Stimulated activated CD8-positive, alpha-beta memory T cell treated with anti-CD3 and anti-CD28 coated beads, Interleukin-7, amount 100 ng/mL, for 4 hours (primary cell): ENCODE measurements at places on chromosomes 16 and 17.
A peak's percentile ranks its signal among the peaks of the same experiment; 100 is the strongest.

DNA sequence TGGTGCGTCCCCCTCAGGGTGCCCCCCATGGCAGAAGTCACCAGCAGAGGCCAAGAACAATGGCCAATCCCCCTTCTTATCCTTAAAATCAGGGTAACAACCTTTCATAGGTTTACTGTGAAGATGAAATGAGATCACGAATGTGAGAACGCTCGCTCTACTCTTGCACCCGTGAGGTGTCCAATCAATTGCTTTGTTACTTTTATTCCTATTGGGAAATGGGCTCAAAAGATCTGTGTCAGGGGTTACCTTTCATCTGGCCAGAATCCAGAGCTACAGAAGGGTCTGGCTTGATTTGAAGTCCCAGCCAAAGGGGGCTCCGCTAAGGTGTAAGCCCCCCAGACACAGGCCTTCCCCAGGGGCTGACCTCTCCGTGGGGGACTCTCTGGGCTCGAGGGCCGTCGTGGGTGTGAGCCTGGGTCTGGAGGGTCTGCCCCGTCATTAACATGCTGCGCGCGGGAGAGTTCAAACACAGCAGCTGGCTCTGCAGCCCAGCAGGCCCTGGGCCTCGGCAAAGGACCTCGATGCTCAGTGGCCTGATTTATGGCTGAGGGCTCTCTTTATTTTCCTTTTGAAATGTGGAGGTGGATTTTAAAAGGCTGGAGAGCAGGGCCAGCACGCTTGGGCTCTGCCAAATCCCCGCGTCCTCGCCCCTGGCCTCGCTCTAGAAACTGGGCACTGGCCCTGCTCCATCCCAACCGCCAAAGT, 10.4 kb downstream of the ABR start:
- DNase-seq: no peak

- DNase-seq: no peak
Observed at GRCh38 chr17:2444382-2444781, 43.5 kb upstream of the MNT start.

DNA sequence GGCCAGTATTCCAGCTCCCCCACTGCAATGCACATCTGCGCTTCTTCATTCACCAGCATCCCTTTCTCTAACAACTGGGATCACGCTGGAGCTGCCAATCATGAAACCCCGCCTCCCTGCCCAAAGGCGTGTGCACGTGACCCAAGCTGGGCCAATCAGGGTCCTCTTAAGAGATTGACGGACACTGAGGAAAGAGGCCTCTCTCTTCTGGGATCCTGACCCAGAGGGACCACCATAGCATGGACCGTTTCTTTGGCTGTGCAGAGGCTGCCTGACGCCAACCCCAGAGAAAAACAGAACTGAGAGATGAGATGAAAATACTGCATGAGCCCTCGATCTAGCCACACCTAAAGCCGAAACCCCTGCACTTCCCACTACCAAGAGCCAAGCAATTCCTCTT, 32.0 kb downstream of the COTL1 start:
- no peak for DNase-seq

DNA sequence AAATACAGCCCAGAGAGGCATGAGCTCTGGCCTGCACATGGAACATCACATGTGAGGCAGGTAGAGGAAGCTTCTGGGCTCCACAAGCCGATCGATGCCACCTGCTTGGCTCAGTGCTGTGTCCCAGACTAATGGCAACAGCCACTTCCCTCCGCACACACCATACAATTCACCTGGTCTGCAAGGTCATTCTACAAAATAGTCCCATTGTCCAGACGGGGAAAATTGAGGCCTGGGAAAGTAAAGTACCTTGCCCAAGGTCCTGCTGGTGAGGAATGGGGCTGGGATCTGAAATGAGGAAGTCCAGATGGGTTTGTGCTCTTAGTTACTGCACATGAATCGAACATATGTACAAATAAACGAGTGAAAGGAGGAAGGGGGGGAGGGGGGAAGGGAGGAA, 88.0 kb downstream of the LITAF start:
- DNase-seq: no peak

DNA sequence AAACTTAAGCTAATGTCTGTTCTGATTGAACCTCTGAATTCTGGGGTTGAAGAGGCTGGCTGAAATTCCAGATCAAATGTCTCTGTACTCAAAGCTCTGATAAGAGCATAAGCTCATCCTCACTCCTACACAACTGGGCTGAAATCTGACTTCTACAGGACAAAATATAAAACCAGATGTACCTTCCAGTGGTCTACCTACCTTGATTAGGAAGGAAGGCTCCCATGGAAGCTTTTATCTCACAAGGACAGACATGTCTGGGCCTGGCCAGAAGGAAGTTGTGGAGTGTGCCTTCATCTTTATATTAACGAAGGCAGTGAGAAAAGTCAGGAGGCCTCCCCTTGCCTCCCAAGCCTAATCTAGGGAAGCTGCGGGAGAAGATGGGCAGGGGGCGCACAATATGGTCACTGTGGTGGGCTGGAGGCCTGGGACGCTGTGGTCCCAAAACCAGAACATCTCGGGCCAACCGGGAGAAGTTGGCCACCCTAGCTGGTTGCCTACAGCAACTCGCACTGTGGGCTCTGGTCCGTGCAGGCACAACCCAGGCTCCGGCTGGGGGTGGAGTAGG, 55.6 kb upstream of the LRRC37A3 start:
- no peak for DNase-seq

- DNase-seq: no peak
Observed at GRCh38 chr17:13306310-13306962, 288.6 kb upstream of the ELAC2 start.

DNA sequence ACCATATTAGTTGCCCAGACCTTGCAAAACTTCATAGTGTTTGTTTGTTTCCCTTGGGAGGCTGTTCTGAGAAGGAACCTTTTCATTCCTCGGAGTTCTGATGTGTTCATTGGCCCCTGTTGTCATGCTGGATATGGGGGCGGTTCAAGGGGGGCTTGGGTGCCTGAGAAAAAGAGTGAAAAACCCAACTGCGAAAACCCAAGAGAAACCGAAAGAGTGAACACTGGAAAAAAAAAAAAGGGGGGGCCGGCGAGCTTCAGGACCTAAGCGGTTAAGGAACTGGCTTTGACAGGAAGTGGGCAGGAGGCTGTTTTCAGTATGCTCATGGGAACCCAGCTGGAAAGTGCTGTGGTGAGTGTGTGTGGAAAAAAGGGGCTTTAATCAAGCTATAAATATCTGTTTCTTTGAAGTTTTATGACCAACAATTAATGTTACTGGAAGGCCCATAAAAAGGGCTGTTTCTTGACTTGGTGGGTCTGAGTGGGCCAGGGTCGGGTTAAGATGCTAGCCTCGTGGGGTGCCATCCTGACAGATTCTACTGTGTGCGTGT, 510.7 kb downstream of the MAF start:
- DNase-seq: peak; percentile 42

DNA sequence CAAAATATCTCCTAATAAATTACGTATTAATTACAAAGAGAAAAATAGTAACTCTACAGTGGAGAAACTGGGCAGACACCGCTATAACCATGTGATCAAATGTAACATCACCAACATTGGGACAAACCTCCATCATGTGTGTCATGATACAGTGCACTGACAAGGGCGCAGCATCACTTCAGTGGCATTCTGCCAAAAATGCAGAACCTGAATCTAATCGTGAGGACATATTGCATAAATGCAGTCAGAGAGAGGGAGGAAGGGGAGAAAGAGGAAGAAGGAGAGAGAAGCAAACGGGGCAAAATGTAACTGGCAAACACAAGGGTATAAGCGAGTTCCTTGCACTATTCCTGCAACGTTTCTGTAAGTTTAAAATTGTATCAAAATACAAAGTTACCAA, 74.2 kb upstream of the MARCHF10 start:
- no peak for DNase-seq

GRCh38 chr17:37744633-37744927, 279 bp downstream of the HNF1B start:
- no peak for DNase-seq

DNA sequence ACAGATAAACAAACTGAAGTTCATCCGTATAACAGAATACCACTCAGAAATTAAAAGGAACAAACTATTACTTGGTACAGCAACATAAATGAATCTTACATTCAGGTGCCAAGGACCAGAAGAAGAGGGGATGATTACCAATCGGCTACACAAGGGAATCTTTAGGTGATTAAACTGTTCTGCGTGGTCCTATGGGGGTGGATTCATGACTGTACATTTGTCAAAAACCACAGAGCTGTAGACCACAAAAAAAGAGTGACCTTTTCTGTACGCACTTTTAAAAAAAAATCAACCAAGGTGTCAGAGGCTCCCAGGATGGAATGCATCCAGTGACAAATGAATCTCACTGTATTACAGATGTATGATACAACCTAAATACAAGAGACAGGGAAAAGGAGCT, 110.8 kb downstream of the CDYL2 start:
- DNase-seq: no peak

DNA sequence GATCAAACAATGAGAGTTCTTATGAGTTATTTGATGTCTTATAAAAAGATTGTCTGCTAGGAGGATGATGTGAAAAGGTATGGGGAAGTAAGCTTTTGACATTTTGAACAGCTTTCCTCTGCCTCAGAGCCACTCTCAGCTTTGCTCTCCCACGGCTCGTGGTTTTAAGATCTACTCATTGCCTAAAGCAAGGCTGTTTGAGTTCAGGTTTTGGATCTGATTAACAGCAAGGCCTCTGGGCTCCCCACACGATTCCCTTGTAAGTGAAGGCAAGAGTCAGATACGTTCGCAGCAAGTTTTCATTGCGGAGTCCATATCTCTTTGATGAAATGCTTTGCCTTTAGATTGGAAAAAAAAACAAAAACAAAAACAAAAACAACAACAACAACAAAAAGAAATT, 515.0 kb upstream of the SALL1 start:
- no peak for DNase-seq

DNA sequence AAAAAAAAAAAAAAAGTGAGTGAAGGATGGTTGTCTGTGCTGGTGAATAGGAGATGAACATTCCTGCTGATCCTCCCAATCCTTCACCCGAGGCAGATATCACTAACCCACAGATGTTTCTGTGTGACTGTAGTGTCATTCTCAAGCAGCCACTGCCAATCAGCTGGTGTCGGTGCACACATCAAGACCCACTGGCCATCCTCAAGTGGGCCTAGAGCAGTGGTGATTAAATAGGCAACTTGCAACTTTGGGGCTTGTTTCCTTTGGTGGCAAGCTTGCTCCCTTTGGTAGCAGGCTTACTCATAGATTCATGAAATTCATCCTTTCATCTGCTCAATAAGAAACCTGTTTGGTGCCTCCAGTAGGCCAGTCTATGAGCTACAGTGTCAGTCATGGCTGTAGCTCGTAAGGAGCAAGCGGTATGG, 51.1 kb upstream of the LGALS9 start:
- no peak for DNase-seq

GRCh38 chr17:27985306-27985705, 57.2 kb upstream of the NLK start:
- DNase-seq: no peak

DNA sequence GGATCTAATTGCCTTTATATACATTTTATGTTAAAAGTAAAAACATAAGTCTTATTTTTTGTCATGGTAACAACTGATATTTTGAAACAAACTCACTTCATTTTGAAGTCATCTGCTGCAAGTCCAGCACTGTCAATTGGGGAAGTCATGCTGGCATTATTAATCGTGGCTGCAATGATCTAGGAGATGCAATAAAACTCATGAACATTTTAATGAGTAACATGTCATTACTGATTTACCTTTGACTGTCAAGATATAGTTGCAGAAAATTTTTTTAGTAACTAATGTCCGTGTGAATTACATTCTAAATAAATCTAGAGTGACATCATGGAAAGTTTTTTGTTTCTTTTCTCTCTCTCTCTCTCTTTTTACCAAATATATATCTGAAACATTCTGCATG, 17.3 kb upstream of the KRT24 start:
- DNase-seq: no peak

- DNase-seq: no peak
Observed at GRCh38 chr17:17671369-17672129, 9.7 kb upstream of the RAI1 start.

GRCh38 chr16:73204359-73205152, 156.6 kb upstream of the ZFHX3 start:
- DNase-seq: no peak

DNA sequence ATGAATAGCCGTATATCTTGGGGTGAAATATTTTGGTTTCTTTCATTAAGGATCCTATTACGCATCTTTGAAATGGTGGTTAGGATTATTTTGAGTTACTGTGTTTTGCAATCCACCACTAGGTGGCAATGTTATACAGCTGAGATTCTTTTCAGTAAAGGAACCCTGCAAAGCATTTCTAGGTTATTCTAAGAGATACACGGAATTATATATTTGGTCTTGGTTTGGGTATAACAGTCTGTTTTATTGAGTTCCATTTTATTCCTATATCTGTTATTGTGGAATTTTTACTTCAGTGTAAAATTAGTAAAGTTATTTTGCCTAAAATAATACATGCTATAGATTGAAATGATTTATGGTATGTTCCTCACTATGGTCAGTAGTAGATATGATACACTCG, 62.9 kb upstream of the CPHXL start:
- no peak for DNase-seq

DNA sequence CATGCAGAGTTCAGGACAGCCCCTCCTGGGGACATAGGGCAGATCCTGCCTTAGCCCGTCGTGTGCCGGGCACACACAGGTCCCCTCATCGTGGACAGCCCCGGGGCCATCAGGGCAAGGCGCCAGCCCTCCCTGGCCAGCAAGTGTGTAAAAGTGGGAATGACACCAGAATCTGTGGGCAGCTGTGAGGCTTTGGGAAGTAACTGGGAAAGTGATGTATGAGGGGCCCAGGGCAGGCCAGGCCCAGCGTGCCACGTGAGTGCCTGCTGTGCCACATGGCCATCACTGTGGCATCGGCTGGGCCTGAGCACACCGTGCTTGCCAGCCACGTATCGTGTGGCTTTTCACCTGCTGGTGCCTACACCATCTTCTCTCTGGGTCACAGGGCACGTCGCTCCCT, 26.6 kb downstream of the ACSF3 start:
- DNase-seq: no peak

DNA sequence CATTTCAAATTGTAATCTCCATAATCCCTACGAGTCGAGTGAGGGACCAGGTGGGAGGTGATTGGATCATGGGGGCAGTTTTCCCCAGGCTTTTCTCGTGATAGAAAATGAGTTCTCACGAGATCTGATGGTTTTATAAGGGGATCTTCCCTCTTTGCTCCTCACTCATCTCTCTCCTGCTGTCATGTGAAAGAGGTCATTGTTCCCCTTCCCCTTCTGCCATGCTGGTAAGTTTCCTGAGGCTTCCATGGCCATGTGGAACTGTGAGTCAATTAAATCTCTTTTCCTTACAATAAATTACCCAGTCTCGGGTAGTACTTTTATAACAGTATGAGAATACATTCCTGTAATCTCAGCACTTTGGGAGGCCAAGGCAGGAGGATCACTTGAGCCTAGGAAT, 76.7 kb upstream of the MARCHF10 start:
- DNase-seq: no peak

GRCh38 chr17:49162866-49163265, 30.3 kb downstream of the B4GALNT2 start:
- no peak for DNase-seq
